ENCODE measurements at places on chromosomes 7 and 10.

DNA sequence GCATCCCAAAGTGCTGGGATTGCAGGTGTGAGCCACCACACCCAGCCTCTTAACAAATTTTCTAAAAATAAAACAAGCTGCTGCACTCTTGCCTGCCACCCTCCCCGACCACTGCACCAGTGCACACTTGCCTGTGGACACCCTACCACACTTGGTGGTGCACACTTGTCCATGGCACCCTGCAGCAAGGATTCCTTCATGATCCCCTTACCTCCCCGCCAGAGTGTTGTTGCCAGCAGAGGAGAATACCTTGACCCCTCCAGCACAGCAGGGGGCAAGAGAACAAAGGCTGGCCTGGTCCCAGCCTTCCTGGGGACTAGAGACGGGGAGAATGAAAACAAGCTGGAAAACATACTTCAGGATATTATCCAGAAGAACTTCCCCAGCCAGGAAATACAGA is 65.9 kb upstream of the KCND2 start:
- DNase-seq: no peak

- DNase-seq: no peak
Measured at GRCh38 chr10:6871128-6871527, 291.1 kb upstream of the PRKCQ start.

DNA sequence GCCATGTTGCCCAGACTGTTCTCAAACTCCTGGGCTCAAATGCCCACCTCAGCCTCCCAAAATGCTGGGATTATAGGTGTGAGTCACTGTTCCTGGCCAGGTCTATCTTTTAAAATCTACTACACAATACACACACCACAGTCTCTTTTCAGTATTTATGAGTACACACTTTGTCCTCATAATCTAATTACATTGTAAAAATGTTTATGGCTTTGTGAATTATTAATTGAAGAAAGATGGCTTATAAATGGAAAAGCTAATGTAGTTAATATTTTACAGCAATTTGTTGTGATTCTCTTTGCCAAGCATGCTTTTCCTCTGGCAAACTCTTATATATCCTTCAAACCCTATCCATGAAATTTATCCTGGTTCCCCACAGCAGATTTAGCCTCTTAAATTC is 22.0 kb downstream of the LAMB4 start:
- no peak for DNase-seq

DNA sequence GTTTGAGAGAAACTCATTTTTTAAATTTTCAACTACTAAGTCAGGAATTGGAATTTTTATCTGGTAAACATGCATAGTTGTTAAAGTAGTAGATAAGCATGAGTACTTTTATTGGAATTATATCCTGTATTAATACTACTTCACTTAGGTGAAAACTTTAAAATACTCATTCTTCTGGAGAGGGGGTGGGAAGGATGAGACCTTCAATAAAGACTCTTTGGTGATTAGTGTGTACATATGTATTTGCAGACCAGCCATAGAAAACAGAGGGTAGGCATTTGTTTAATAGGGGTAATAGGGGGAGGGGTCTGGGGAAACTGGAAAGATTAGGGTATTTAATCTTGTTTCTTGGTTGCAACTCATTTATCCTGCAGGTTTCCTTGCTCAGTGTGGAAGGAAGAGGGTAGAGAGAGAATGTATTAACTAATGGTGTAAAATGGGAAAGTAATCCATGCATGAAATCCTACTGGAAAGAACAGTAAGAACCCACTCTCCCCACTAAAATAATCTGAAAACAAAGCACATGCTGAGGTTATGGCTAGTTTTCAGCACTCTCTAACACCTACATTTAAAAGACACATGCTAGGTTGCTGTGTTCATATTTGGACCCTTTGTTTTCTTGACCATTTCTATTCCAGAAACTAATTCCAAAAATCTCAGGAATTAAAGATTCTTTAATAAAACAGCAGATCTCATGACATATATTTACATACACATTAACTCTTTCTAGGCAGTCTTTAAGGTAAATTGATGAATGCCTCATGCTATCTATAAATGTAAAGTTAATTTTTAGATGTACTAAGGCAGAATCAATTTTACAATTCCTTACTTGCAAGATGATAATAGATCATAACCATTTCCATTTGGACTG is 6.2 kb upstream of the IGF2BP3 start:
- DNase-seq: no peak

GRCh38 chr7:10998996-10999757 is 25.5 kb downstream of the PHF14 start:
- DNase-seq: no peak

DNA sequence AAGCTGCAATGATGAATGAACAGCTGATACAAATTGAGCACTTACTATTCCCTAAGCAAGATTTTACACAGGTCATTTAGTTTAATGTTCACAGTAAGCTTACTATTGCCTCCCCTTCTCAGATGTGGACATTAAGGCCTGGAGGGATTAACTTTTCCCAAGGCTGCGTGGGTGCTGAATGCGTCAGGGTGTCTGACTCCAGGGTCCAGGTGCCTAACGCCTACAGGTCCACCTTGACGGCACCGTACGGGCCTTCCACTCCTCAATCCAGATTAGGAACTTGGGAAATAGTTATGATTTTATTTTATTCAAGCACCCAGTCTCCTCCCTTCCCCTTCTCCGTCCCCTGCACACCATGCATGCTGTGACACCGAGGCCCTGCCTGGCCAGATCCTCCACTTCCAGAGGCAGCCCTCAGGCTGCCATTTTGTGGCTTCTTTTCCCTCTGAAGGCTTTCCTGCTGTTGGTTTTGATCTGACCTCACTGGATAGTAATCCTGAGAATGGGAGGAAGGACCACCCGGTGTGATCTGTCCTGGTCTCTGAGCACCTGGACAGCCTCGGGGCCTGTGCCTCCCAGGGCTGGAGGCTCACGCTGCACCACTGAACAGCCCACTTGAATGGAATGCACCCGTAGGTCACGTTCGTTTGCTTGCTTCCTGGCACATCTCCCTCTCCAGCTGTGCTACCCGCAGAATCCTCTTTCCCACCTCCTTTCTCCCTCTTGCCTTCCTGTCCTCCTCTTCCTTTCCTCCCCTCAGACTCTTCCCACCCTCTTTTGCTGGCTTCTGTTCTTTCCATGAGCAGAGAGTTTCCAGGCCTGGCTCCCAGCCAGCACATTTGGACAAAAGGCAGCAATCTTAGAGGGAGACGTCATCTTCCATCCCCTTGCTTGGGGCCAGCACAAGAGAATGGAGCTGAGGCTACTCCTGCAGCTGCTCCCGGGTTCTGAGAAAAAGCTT is 14.4 kb downstream of the DENND2A start:
- no peak for DNase-seq

DNA sequence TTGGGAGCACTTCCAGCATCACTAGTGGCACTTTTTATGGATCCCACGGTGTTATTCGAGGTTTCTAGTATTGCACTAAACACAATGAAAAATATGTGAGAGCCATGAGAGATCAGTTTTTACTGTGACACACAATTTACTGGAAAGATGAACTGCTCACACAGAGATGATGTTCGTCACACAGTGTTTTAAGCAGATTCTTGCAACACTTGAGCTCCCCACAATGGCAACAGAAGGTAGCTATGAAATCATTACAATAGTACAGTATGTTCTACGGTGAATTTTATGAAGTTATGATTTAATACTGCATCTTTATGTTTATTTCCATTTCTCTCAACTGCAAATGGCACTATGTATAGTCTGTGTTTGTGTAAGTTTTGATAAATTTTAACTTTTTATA is 27.4 kb upstream of the ENTPD1 start:
- DNase-seq: no peak

GRCh38 chr7:39211581-39211980 is 233.9 kb downstream of the POU6F2 start:
- DNase-seq: no peak

DNA sequence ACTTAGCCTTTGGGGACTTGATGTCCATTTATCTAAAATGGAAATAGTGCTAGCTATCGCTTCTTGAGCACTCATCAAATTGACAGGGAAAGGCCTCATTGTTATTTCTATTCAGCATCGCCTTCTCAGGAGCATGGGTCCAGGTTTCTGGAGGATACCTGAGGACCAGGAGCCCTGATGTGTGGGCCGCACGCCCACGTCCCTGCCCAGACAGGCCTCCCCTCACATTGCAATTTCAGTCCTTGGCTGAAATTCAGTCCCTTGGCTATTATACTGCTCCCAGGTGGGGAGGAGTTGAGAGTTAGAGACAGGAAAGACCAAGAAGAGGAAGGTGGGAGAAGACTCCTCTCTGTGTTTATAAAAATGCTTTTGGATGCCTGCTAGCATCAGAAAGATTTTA is 38.9 kb downstream of the GPRIN2 start:
- DNase-seq: no peak

GRCh38 chr10:71349406-71349805 is 30.3 kb downstream of the SLC29A3 start:
- DNase-seq: no peak

DNA sequence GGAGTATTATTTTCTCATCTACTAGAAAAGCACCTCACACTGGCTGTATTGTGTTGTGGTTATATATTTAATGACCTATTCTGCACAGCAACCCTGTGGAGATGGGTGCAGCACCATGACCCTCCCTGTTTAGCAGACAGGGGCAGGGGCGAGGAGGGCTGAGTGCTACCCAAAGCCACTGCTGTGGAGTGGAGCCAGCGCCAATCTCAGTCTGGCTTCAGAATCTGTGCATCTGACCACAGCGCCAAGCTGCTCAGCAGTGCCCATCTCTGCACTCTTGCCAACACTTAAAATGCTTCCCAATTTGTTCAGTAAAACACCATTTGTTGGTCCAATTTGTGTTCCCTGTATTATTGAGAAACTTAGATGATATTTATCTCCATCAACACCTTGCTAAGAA is 239.1 kb downstream of the ZMYND11 start:
- no peak for DNase-seq

DNA sequence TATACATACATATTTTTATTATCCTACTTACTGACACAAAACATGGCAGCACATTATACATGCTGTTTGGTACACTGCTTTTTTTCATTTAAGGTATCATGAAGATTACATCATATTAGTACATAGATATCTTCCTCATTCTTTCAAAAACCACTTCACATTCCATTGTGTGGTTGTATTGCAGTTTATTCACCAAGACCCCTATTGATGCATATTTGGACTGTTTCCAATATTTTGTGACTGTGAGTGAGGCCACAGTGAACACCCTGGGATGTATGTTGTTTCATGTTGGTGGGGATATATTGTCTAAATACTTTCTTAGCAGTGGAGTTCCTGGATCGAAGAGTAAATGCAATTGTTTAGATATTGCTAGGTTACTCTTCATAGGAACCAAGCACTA is 39.0 kb downstream of the TFAM start:
- DNase-seq: no peak

DNA sequence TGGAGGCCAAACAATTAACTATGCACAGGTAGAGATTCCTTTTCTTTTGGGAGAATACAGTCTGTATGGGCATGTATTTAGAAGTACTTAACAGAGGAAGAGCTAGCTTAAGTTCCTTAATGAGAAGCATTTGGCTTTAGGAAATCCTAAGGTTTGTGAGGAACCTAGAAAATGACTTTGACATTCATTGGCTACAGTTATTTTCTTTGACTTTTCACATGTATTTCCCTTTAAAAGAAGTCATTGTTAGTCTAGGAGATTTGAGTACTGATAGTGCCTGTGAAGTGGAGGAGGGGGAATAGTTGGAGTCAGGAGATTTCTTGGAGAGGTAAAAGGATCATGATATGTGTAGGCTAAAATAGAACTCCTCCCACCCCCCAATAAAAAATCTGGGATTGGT is 3.6 kb downstream of the HELLS start:
- no peak for DNase-seq

- DNase-seq: no peak
Measured at GRCh38 chr7:47873762-47874161, 74.5 kb downstream of the PKD1L1 start.

DNA sequence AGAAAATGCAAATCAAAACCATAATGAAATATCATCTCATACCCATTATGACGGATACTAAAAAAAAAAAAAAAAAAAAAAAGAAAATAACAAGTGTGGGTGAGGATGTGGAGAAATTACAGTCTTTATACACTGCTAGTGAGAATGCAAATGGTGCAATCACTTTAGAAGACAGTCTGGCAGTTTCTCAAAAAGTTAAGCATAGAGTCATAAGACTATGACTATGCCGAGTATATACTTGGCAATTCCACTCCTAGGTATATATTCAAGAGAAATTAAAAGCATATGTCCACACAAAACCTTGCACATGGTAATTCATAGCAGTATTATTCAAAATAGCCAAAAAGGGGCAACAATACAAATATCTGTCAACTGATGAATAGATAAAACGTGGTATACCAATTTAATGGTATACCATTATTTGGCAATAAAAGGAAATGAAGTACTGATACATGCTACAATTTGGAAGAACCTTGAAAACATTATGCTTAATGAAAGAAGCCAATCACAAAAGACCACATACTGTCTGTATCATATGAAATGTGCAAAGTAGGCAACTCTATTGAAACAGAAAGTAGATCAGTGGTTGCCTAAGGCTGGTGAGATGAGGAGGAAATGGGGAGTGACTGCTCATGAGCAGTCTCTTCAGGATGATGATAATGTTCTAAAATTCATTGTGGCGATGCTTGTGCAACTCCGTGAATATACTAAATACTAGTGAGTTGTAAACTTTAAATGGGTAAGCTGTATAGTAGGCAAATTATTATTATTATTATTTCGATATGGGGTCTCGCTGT is 90.1 kb upstream of the NANOS1 start:
- no peak for DNase-seq

DNA sequence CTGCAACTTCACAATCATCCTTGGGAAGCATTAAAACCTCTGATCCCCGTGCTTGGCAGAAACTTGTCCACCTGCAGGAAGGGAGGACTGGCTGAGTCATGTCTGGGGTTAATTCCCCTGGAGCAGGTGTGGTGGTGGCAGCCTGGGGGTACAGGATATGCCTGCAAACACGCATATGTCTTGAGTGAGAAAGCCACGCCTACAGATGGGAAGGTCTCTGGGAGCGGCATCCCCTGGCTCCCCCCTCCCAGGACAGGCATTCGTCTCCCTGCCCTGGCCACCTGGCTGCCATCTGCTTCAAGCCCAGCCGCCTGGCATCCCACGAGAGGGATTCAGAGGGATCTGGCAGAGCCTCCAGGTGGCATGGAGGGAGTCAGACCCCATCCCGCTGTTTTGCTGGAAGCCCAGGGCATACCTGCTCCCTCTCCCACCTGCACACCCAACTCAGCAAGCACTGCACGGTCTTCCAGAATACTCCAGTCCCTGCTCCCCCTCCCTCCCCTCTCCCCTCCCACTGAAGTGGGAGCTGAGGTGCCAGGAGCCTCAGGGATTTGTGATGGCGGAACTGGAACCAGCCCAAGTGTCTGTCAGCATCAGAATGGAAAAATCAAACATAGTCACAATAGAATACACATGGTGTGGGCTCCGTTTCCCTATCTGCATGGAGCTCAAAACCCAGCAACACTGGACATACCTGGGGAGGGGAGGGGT is 61.0 kb downstream of the CAMK2B start:
- DNase-seq: no peak

Measured in cortex of kidney (tissue), 1 donor.